Caco-2 (cell line): ENCODE measurements at places on chromosomes 5 and 9. TPM values are rescaled to one million over a fixed set of nuclear protein-coding genes. Genes with fewer than 3 reads are reported as not detected.

SLIT3 gene
- total RNA-seq, result 2.0 and 2.1 TPM in 2 replicates

AQP3 gene
- total RNA-seq, result 24.1 and 24.8 TPM in 2 replicates

IL5 gene
- total RNA-seq, result not detected in 2 replicates

ZNF366 gene
- total RNA-seq, result not detected in 2 replicates

RHOBTB3 gene
- 85.6 and 88.5 TPM in 2 replicates for total RNA-seq

NR2F1 gene
- 0.70 and 1.2 TPM in 2 replicates for total RNA-seq

CDK7 gene
- 82.4 and 90.5 TPM in 2 replicates for total RNA-seq

TMEM174 gene
- total RNA-seq, result not detected in 2 replicates

PHAX gene
- total RNA-seq, result 38.7 and 41.3 TPM in 2 replicates

NUDT2 gene
- 14.4 and 15.0 TPM in 2 replicates for total RNA-seq

DOLPP1 gene
- 44.7 and 45.1 TPM in 2 replicates for total RNA-seq

SOHLH1 gene
- 42.6 and 44.9 TPM in 2 replicates for total RNA-seq

BTNL8 gene
- 6.0 and 7.3 TPM in 2 replicates for total RNA-seq

SLC46A2 gene
- not detected in 2 replicates for total RNA-seq

CYLC2 gene
- total RNA-seq, result not detected in 2 replicates

ANXA1 gene
- 8.3 and 12.0 TPM in 2 replicates for total RNA-seq

LCN6 gene
- total RNA-seq, result not detected in 2 replicates

EQTN gene
- total RNA-seq, result not detected in 2 replicates

MLLT3 gene
- total RNA-seq, result 22.0 and 24.4 TPM in 2 replicates
